Stimulated activated CD4-positive, alpha-beta T cell treated with anti-CD3 and anti-CD28 coated beads, Interleukin-1b, Interleukin-23, amount 100 ng/mL, for 48 hours (primary cell): ENCODE measurements at places on chromosomes 1 and 21.

DNA sequence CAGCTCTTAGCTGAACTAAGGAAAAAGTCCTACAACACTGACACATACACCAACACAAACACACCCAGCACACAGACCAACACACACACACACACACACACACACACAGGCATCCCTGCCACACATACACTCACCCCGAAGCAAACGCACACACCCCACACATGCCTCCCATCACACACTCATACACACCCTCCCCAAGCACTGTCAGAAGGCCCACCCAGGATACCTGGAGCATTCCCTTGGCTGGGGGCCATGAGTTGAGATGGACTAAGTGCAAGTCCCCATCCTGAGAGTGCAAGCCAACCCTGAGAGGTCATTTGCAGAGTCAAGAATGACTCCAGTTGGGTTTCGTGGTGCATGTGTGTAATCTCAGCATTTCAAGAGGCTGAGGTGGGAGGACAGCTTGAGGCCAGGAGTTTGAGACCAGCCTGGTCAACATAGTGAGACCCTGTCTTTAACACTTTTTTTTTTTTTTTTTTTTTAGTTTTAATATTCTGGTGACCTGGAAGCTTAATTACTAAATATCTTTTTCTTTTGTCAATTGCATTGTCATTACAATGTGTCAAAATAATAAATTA is 117.3 kb downstream of the RHOU start:
- no peak for DNase-seq

DNA sequence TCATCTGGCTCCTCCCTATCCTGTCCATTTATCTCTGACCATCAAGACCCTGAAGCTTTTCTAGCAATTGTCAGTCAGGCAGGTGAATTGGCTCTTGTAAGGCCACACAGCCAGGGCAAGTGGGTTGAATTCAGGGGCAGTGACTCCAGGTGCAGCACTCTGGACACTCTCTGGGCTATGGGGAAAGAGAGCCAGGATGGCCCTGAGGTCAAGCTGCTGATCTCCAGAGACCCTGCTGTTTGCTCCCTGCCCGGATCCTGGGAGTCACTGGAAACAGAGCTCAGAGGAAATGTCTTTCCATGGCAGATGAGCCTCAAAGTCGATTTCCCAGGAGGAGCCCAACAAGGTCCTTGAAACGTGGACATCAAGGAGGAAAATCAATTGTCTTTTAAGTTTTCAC is 184.4 kb downstream of the C1orf94 start:
- DNase-seq: no peak

GRCh38 chr1:220708936-220709801 is 19.0 kb downstream of the C1orf115 start:
- no peak for DNase-seq

DNA sequence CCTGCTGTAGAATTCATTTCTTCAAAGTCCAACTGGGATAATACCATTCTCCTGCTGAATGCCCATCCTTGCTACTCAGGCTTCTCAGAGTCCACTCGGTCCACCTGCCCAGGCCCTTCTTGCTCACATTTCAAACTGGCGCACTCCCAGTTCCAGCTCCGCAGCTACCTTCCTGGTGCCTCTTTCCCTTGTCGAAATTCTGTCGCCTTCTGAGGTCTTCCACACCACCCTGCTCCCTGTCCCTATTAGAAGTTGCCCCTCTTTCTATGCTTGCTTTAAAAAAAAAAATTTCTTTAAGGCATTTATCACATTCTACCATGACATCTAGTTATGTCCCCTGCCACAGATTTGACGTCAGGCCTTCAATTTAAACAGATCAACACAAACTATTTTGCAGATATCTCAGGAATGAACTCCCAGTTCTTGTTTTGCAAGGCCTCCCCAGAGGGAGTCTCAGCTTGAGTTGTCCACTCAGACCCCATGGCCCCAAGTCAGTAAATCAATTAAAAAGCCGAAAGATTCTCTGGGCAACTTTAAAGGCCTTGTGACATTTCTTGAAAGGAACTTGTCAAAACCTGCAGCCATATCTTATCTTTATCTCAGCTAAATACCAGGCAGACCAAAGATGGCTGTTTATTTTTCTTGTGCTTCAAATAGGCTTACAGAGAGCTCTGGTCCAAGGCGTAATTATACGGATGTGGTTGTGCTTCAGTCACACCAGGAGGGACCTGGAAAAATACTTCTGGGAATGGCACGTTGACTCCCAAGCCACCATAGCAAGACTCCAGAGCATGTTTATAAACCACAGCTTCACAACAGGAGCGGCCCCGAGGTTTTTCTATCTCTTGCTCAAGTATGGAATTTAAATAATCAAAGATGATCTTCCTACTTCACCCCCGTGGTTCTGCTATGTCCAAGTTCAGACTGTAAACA is 2.2 kb downstream of the FAM89A start:
- DNase-seq: no peak

DNA sequence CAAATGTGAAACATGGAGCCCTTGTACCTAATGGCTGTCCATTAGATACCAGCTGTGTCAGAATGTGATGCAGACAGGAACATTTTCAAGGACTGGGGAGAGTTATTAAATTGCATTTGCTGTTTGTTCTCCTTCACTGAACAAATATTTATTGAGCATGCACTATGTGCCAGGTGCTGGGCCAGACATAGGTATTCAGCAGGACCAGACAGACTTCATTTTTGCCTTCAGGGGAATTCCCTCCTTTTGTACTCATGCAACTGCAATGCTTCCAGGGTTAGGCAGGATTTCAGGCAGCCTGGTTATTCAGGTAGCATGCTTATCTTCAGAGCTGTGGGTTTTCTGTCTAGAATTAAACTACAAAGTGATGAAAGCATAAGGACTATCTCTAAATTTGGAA is 64.2 kb upstream of the SMYD2 start:
- DNase-seq: no peak

- no peak for DNase-seq
Measured at GRCh38 chr1:109773900-109774485, 10.3 kb upstream of the EPS8L3 start.

DNA sequence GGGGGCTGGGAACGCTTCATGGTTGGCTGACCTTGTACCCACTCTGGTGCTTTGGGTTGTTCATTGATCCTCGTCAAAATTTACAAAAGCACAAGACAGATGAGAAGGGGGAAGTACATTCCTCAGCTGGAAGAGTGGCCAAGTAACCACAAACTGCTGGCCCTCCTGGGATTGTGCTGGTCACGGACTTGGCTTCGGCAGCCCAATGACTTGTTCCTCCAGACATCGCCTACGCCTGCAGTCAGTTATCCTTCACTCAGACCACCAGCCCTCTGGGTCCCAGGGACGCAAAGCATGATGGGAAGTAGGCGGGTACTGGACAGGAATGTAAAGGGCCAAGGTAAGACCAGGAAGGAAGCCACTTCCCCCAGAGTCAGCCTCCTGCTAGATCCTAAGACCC is 53.1 kb downstream of the LMX1A start:
- DNase-seq: no peak

DNA sequence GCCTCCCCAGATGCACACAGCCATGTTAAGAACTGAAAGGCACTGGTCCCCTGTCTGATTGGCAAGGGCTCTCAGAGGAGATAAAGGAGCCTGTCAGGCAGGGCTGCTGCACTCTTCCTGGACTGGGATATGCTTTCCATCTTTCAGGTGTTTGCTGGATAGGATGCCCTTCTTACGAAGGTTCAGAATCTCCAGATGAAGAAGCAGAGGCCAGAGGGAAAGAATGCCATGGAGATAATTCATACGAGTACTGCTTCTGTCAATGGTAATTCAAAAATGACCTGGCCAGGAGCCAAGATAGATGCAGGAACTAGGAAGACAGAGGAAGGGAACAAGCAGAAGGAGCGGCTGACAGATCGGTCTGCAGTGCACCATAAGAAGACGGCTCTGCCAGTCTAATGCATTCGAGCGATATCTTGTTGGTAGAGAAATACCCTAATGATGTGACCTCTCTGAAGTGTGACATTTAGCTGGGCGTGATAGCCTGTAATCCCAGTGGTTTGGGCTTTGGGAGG is 16.6 kb upstream of the ATP2B4 start:
- DNase-seq: no peak
